ENCODE measurements at places on chromosomes 3 and 15.

GRCh38 chr3:38002291-38002876 lies 11.8 kb downstream of the VILL start:
- no peak for DNase-seq

GRCh38 chr15:48373821-48374451 lies 42.7 kb downstream of the DUT start:
- DNase-seq, result no peak

DNA sequence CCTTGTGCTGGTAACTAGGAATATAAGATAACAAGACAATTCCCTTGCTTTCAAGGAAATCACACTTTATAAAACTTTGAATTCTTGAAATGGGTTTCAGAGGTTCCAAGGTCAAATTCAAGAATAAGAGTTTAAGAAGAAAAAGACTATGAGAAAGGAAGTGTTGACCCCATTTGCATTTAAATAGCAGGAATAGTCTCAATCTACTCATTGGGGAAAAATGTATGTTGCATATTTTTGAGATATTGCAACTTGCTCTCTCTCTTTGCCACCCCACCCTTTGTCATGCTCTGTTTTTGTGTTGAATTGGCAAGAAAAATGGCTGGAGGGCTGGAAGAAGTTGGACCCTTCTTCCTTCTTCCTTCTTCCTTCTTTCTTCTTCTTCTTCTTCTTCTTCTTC lies 699.2 kb downstream of the TUSC7 start:
- DNase-seq, result no peak

GRCh38 chr3:99624496-99625236 lies 13.7 kb upstream of the COL8A1 start:
- DNase-seq, result no peak

- DNase-seq, result no peak
These were observed 31.2 kb downstream of the LINS1 start for GRCh38 chr15:100570735-100571313.

GRCh38 chr3:101976473-101976872 lies 127.2 kb downstream of the NFKBIZ start:
- DNase-seq, result no peak

- DNase-seq, result no peak
These were observed 92.3 kb upstream of the ADAMTSL3 start for GRCh38 chr15:83561661-83562060.

All from stimulated activated CD4-positive, alpha-beta T cell treated with anti-CD3 and anti-CD28 coated beads, Interleukin-1b, Interleukin-23, amount 100 ng/mL, for 48 hours (primary cell).